ENCODE measurements at places on chromosomes 2 and 18. TPM values are rescaled to one million over a fixed set of nuclear protein-coding genes. Genes with fewer than 3 reads are reported as not detected.
A peak's percentile ranks its signal among the peaks of the same experiment; 100 is the strongest.

DNA sequence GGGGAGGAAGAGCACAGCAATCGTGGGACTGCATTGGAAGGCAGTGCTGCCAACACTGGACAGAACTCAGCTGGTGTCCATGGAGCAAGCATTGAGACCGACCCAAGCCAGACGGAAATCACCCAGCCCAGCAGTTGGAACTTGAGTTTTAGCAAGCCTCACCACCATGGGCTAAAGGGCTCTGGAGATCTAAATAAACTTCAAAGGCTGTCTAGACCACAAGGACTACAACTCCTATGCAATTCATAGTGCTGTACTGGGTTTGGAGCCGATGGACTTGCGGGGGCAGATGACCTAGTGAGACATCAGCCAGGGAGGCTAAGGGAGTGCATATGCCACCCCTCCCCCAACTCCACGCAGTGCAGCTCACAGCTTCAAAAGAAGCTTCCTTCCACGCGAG, 243.6 kb upstream of the SLC39A10 start:
- no peak for DNase-seq

DNA sequence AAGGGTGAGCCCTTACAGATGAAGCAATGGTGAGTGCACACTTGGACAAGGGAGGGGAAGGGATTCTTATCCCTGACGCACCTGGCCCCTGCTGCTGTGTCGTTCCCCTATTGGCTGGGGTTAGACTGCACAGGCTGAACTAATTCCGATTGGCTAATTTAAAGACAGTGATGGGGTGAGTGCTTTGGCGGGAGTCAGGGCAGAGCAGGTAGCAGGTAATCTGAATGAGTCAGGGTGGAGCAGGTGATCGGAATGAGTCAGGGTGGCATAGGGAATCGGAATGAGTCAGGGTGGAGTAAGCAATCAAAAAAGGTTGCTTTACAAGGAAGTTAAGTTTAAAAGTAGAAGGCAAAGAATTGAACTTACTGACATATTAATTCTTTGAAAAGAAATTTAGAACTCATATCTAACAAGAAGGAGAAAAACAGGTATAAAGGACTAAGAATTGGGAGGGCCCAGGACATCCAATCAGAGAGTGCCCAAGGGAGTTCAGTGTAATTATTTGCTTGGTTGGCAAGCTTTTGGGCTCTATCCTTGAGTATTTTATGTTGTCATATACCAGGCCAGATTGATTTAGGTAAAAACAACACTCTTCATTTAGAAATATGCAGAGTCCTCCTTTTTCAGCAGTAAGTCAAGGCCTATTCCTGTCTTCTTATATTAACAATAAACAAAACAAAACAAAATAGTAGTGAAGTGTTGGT, 52.3 kb upstream of the RALBP1 start:
- no peak for DNase-seq

GRCh38 chr2:84299211-84299775, 159.8 kb downstream of the SUCLG1 start:
- DNase-seq: no peak

DNA sequence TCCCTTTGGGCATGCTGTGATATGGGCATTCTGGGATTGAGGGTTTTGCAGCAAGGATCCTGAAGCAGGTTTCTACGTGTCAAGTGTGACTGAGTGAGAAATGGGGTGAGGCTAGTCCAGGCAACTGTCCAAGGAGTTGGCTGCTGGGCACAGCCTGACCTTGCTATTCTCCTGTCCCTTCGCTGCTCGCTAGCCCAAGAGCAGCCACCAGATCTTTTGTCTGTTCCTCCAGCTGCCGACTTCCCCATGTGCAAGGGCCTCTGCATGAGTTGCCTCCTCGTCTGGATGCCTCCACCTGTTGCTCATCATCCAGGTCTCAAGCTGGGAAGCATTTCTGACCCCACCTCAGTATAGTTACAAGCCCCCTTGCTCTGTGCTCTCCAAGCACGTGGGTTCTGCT, 71.1 kb downstream of the DYSF start:
- DNase-seq: no peak

- DNase-seq: no peak
These were observed 61.8 kb downstream of the TBC1D8 start for GRCh38 chr2:101089419-101089818.

DNA sequence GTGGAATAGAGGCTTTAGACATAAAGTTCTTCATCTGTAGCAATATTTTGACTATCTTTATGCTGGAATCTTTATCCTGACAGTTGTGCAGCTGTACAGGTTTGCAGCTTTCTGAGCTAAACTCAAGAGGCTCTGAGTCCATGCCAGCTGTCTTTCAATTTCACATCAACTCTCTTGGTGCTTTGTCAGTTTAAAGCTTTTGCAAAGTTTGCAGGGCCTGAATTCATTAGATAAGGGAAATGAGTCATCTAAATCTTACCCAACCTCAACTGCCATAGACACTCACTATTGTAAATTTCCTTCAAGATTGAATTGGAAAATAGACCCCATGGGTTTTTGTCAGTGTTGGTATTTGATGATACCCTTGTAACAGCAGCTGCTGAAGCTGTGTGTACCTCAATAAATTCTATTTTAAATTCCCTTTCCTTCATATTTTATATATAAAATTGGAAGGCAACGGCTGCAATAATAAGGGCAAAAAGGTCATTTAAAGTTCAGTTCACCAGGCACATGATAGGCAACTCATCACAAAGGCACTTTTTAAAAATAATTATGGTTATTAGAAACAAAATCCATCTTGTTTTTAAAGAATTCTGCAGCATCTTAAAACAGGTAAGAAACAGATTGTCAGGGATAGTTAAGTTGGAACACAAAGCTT, 169.9 kb upstream of the SLC39A10 start:
- DNase-seq: no peak

DNA sequence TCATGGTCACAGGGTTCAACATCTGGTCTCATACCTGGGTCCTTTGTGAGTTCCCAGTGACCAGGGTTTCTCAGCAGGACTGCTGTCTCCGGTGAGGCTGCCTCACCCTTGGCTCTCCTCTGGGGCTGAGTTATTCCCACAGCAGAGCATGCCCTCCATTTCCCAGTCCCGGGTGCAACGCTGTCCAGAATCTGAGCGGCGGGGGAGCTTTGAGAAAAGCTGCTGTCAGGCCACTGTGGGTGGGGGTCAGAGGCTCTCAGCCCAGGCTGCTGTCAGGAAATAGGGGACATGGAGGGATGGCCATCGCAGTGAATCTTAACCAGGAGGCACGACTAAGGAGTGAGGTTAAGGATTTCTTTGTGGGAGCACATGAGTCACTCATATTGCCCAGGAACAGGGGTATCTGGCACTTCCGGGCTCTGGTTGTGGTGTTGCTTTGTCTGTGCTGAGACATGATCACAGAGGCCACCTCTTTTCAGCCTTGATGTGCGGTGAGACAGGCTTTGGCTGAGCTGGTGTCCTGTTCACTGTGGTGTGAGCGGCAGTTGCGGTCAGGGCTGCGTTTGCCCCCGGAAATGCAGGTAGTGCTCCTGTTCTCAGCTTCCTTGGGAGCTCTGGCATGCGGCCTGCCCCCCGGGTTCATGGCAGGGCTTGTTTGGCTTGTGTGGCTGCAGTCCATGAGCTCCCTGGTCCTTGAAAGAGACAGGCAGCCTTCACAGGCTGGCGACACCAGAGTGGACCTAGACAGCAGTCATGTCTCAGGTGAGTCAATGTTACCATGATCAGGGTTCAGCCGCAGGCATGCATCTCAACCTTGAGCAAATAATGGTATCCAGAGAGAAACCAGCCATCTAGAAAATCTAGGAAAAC, 310.7 kb upstream of the MYT1L start:
- no peak for DNase-seq

- DNase-seq: peak; percentile 38
These were observed 86.4 kb downstream of the TCF4 start for GRCh38 chr18:55501579-55501978.

The NGEF gene
- 0.22 TPM for total RNA-seq

The SERPINB13 gene
- total RNA-seq: not detected

The DPP4 gene
- 79.6 TPM for total RNA-seq

The DCAF17 gene
- total RNA-seq: 16.5 TPM

The PJVK gene
- 0.20 TPM for total RNA-seq
